ENCODE measurements at places on chromosomes 4 and X.

DNA sequence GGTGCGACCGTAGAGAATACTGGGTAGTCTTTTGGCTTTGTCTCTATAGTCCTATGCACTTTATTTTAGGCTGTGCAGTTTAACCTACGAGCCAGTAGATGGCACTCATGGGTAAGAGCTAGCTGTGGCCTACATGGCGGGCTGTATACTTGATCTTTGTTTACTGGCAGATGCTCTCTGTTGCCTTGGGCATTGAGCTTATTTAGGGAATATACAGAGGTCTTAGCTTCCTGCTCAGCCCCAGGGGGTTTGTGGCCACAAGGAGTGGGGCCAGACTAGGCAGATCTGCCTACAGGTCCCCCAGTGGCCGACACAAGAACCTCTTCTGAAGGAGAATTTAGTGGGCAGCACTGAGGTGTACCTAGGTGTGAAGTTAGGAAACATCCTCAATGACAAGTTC is 227.6 kb upstream of the HDX start:
- DNase-seq, result no peak

DNA sequence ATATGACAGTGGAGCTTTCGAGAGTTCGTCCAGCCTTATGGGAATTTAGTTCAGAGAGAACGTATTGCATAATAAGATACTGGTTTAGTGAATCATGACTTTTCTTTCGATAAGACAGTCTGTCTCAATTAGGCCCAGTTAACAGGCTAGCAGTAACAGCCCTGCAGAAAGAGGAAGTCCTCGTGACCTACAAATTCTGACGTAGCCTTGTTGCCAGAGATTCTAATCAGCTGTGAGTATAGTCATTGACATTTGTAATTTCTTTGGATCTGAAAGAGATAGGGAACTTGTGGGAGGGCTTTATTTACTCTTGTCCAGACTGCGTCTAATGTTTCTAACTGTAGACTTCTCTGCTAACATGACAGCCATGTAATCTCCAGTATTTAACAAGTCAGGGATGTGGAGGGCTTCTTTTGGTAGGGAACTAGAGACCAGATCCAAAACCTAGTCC is 15.8 kb downstream of the ART3 start:
- no peak for DNase-seq

- DNase-seq, result no peak
Observed at GRCh38 chr4:1445716-1446445, 39.6 kb upstream of the NKX1-1 start.

GRCh38 chrX:102745857-102746584 is 25.5 kb downstream of the GPRASP3 start:
- peak; percentile 73 for DNase-seq

GRCh38 chr4:16897991-16898827 is at the start of gene LDB2:
LDB2 (minus strand) TSS chr4:16898645.
- DNase-seq, result peak; percentile 92

DNA sequence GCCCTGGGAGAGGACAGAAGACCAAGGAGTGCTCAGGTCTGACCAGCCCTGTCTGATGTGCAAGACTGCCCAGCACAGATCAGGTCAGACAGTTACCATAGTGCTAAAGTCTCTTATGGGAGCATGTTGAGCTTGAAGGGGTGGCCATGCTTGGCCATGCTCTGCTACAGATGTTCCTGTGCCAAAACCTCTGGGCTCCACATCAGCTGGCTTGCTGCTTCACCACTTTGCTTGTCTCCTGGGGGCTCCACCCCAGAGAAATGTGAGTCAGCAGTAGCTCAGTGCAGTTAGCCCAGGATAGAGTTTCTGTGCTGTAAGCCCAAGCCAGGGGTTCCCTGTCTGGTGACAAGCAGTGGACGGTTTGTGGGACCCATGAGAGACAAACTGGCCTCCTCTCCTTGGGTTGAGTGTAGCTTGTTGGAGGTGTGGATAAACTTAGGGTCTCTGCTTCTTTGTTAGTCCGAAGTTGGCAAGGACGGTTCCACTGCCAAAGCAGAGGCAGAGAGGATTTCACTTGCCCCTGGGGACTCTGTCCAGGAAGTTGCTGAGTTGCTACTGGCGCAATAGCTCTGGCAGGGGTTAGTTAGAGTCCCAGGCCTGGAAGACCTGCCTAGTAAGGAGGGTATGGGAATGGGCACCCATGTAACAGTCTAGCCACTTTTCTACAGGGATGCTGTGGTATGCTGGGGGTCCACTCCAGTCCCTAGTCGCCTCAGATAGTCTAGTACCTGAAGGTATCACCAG is 8.7 kb upstream of the TMSB15C start:
- DNase-seq, result no peak
